ENCODE measurements at places on chromosomes 7 and 10.

DNA sequence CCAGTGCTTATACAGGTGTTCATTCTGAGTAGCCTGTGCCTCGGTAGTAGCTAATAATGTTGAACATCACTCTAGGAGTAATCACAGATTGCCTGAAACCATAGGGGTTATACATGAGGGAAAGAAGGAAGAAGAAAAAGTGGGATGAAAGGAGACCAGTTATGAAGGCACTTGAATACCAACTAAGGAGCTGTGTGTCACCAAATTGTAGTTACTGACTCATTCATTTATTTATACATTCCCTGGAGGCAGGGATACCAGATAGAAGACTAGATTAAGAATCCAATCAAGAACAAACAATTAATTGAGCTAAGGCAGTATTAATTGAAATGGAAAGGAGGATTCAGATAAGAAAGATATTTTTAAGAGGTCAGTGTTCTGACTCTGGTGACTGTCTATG is 129.6 kb upstream of the PRPS1L1 start:
- DNase-seq: no peak

- DNase-seq: no peak
Measured at GRCh38 chr7:116197360-116197759, 13.0 kb upstream of the TES start.

GRCh38 chr7:12964836-12965235 is 277.4 kb downstream of the ARL4A start:
- no peak for DNase-seq

DNA sequence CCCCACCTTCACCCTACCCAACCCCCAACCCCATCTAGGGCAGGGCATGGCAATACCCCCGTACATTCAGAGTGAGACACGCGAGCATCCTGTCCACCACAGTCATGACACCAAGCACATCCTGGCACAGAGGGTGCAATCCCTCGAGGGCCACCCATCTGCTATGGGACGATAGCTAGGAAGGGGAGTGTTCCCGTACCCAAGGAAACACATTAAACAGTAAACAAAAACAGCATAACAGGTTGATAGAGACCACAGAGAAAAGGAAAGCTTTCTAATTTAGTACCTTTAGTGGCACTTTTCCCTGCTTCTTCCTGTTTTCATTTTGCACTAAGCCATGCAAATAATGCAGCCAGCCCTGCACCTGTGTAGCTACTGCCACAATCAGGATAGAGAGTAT is 2.3 kb upstream of the SMKR1 start:
- DNase-seq: no peak

- DNase-seq: no peak
Measured at GRCh38 chr10:24931236-24931635, 21.2 kb downstream of the PRTFDC1 start.

DNA sequence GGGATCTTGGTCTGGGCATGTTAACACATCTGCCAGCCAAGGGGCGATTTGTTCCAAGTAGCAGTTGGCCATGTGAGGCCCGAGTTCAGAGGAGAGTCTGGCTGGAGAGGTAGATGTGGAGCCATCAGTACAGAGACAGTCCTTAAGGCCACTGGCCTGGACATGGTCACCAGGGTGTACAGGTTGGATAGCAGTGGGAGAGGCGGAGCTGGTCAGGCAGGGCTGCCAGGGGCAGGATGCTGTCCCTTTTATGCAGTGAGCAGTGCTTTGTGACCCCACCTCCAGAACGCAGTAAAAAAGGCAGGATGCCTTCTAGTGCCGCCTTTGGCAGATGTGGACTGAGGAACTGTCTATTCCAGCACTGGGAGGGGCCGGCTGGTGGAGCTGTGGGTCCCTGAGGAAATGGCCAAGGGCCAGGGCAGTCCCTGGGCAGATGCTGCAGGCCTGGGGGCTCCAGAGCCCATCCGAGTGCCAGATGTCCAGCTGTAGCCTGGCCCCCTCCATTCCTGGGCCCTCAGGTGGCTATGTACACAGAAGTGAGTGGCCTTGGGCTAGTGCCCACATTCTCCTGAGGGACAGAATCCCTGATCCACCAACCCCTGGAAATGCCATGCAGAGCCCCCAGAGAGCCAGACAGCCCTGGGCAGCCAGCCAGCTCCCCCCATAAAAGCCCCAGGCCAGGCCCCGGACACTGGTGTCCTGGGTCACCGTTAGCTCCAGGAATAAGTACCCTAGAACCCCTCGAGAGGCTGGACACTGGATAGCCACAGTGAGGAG is 17.2 kb upstream of the MYL7 start:
- no peak for DNase-seq

- no peak for DNase-seq
Measured at GRCh38 chr10:73894245-73894971, 16.5 kb upstream of the PLAU start.

- no peak for DNase-seq
Measured at GRCh38 chr10:44198096-44198779, 186.7 kb downstream of the CXCL12 start.

DNA sequence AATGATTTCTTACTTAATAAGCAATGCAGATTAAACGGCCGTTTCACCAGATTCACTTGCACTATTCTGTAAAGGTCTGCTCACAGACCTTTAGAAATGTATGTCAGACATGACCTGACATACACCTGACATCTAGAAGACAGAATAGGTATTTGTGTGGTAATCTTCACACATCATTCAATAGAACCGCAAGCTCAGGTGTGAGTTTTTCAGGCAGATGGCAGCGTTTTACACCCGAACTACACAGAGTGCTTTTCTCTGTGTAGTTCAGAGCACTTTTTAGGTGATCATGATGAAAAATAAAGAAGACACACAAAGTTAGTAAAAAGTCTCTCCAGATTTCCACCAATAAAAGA is 63.2 kb downstream of the PRKCQ start:
- DNase-seq: no peak

GRCh38 chr7:41336981-41337380 is 365.9 kb downstream of the INHBA start:
- no peak for DNase-seq

DNA sequence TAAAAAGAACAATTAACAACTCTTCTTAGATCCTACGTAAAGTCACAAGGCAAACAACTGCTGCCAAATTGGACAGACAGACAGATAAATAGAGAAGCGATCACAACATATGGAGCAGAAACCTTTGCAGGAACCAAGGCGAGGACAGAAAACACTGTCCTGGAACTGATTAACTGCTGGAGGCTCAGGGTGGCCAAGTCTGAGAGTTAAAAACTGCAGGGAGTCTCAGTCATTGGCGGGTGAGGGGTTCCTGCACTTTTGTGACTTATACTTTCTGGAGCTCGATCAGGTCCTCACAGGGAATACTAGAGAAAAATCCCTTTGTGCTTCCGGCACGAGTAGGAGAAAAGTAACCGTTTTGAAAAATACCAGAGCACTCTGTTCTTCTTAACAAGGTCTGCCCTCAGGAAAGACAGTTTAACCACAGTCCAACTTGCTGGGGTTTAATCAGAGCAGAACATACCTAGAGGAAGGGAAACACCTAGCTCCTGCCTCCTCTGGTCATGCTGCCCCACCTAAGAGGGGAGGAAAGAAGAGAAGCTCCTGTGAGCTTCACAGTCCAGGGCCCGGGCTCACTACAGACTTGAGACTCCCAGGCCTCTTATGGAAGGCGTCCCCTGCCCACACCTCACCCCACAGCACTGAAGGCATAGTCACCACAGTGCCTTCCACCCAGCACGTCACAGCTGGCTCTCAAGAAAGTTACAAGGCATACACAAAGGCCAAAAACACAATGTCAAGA is 74.9 kb downstream of the LARP4B start:
- no peak for DNase-seq

- no peak for DNase-seq
Measured at GRCh38 chr7:20238754-20239324, 21.7 kb upstream of the MACC1 start.

DNA sequence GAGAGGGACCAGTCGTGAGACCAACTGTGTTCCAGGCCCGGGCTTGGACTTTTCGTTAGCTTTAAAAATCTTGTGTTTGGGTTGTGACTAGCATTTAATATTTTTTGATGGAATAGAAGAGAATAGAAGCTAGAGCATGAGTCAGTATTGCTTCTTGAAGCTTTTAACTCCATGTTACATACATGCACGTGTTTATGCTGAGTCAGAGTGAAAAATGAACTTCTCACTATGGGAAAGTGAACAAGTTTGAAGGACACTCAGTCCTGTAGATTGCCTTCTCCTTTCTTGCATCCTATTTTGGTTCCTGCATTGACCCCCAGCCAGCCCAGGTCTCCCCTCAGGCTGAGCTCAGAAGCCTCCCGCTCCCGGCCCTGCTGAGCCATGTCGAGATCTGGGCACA is 31.8 kb downstream of the GHRHR start:
- DNase-seq: no peak

- DNase-seq: no peak
Measured at GRCh38 chr10:75619635-75620034, 188.2 kb downstream of the LRMDA start.

DNA sequence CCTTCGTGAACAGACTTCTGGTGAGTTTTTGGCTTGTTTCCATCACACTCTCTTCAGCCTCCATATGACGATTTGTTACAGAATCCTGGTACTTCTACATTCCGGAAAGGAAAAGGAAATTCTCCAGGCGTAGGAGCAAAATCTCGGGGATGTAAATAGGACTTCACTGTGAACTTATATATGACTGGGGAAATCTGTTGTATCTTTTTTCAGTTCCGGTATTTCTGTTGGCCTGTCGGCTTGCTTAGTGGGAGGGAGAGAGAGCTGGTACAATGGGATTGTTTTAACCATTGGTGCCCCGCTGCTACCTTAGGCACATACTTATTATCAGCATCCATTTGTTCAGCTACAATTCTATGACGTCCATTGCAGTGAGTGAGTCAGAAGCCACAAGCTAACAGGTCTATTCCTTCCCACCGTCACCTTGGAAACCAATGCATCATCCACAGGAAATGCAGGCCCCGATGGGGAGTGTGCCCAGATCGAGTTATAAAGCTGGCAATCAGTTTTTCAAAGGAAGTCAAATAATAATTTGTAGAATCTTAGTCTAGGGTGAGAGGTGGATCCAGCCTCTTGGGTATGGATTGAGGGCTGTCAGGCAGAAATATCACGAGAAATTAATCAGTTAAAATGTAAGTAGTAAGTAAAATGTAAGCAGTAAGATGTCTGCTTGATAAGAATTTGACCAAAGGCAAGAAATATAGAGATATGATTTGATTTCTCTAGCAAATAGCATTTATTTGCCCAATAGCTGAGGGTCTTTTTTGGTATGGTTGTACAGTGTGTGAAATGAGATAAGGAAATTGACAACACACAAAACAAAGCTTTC is 92.0 kb upstream of the MKLN1 start:
- no peak for DNase-seq

- peak; percentile 17 for DNase-seq
Measured at GRCh38 chr7:73683788-73684693, 644 bp downstream of the BUD23 start.

DNA sequence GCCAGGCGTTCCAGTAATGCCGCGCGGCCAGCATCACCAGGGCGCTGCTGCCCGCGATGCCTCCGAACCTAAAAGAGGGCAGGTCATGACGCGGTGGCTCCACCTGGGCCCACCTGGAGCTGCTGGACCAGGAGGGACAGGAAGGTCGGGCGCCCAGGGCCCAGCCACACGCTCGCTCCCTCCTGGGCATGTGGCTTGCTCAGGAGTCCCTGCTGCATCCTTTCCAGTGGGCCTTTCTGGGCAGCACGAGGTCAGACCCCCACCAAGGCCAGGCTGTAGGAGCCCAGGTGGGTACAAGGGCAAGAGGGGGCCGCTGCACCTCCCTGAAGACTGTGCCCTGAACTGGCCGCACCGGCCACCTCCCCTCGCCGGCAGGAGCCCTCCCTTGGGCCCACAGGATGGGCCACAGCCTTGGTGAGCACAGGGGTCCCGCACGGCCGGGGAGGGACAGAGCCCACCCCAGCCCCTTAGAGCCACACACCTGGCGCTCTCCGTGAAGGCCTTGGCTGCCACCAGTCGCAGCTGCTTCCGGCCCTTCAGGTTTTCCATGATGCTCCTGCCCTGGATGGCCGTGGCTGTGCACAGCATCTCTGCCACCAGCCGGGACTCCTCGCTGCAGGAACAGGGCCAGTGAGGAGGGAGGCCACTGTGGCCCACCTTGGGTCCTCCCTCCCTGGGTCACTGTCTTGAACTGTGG is 43.2 kb downstream of the CFAP46 start:
- DNase-seq: no peak

GRCh38 chr10:121043124-121043849 is 192.1 kb downstream of the WDR11 start:
- DNase-seq: no peak

- DNase-seq: no peak
Measured at GRCh38 chr7:15507171-15507570, 54.6 kb downstream of the AGMO start.

GRCh38 chr7:107958764-107959526 is 44.0 kb downstream of the LAMB1 start:
- no peak for DNase-seq

DNA sequence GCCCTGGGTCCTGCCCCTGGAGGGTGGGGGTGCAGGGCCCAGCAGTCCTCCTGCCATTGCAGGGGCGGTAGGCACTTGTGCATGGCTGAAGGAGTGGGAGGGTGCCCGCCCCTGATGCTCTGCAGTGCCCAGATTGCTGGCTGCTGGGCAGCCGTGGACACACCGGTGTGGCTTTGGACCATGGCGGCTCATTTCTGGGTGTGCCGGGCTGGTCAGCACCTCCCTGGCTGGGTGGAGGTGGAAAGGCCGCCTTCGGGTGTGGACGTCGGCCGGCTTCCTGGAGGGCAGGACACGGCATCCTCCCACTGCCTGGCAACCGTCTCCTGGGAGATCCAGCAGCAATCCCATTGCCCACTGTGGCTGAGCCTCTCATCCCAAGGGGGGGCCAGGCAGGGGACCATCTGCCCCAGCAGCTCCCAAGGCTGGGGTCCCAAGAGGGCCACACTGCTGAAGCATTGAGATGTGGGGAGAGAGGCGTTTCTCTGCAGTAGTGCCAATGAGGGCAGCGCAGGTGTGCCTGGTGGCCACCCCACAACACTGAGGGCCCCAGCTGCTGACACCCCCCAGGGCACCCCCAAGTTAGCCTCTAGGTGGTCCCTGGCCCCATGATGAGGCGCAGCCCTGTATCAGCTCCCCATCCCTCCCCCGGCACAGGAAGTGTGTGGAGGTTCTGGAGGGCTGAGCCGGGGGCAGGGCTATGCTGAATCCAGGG is 12.9 kb downstream of the TTYH3 start:
- DNase-seq: no peak

GRCh38 chr10:64101606-64102263 is 580.5 kb downstream of the REEP3 start:
- peak; percentile 60 for DNase-seq

GRCh38 chr10:29873941-29874484 is 185.4 kb downstream of the JCAD start:
- no peak for DNase-seq

DNA sequence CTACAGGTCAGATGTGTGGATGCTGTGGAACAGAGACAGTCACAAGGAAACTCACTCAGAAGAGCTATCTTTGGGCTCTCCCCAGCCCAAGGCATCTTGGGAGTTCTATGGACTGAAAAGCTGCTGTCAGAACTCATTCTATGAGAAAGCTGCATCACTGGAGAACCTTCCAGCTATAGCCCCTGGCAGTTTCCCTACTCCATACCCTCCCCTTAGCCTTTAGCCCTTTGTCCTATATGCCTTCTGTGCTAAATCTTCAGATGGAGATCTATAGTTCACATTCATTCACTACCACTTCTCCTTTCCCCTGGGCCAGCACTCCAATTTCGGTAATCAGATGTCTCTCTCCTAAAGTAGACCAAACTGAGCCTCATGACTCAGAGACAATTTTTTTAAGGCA is 6.9 kb downstream of the WNT8B start:
- no peak for DNase-seq

GRCh38 chr7:94149789-94150545 is 145.8 kb upstream of the BET1 start:
- no peak for DNase-seq

Data from LNCaP clone FGC (cell line).